Glutamatergic neuron (in vitro differentiated cells): ENCODE measurements at places on chromosomes 2 and 18. TPM values are rescaled to one million over a fixed set of nuclear protein-coding genes. Genes with fewer than 3 reads are reported as not detected.

DNA sequence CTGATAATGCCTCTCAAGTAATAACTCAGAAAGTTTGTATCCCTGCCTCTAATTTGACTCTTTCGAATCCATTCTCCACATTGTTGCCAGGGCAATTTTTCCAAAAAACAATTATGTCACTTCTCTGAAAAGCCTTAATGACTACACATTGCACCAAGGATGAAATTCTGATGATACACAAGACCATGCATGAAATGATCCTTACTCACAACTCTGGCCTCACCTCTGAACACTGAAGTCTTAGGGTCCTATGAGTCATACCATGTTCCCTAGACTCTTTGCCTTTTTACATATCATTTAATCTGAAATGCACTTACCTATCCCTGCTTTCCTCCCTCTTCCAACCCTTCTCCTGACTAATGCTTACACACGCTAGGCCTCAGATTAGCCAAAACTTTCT lies 51.0 kb downstream of the WDPCP start:
- no peak overlapping the region for H3K27ac ChIP-seq
- DNase-seq: no peak
- no peaks in the 10 kb centered on the region for H3K36me3 ChIP-seq

The GGCX gene
- total RNA-seq: 49.6 TPM

DNA sequence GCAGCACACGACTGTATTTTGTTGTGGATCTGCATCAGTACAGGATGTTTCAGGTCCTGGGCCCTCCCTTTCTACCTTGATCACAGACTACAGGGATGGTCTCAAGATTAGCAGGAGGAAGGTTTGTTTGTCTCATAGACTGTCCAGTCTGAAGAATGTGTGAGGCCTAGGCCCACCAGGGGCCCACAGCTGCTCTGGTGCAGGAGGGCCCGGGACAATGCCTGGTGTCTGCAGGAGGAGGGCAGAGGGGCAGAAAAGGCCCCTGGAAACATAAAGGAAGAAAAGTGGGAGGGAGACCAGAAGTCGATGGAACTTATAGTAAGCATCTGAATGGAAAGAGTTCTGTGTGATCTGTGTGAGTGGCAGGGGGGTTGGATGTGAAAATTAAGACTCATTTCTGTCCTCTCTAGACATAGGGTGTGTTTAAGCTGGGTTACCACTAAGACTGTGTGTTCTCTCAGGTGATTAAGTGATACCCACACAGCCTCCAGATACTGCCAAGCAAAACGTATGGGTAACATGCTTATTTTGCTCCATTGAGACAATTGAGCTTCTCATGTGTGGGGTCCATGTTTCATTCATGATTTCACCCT lies 33.4 kb upstream of the LPIN2 start:
- peaks cover 5% of the 10 kb centered on the region for H3K27me3 ChIP-seq
- DNase-seq: no peak
- H3K27ac ChIP-seq: no peak overlapping the region
- no peak overlapping the region for H3K4me3 ChIP-seq
- no peaks in the 10 kb centered on the region for H3K36me3 ChIP-seq
- peaks cover 11% of the 10 kb centered on the region for H3K4me1 ChIP-seq

DNA sequence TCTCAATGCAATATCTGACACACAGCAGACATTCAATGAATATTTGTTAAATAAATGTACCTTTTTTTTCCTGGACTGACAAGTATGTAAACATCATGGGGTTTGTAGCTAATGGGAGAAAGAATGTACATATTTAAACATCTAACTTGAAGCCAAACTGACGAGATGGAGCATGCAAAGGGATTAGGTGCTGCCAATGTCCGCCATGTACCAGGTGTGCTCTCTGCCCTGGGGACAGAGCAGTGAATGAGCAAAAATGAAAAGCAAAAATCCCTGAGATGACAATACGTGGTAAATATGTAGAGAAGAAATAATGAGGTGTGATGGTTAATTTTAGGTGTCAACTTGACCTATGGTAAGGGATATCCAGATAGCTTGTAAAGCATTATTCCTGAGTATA lies 247.4 kb upstream of the CELF4 start:
- H3K27me3 ChIP-seq: no peaks in the 10 kb centered on the region
- H3K36me3 ChIP-seq: peaks cover 10% of the 10 kb centered on the region
- H3K27ac ChIP-seq: no peak overlapping the region
- no peaks in the 10 kb centered on the region for H3K4me1 ChIP-seq
- no peak for DNase-seq

The DYNAP gene
- not detected for total RNA-seq
